T-helper 9 cell (primary cell): ENCODE measurements at places on chromosomes 1 and 21.
A peak's percentile ranks its signal among the peaks of the same experiment; 100 is the strongest.

GRCh38 chr1:173867141-173867752, 542 bp downstream of the GAS5 start:
- DNase-seq: no peak

DNA sequence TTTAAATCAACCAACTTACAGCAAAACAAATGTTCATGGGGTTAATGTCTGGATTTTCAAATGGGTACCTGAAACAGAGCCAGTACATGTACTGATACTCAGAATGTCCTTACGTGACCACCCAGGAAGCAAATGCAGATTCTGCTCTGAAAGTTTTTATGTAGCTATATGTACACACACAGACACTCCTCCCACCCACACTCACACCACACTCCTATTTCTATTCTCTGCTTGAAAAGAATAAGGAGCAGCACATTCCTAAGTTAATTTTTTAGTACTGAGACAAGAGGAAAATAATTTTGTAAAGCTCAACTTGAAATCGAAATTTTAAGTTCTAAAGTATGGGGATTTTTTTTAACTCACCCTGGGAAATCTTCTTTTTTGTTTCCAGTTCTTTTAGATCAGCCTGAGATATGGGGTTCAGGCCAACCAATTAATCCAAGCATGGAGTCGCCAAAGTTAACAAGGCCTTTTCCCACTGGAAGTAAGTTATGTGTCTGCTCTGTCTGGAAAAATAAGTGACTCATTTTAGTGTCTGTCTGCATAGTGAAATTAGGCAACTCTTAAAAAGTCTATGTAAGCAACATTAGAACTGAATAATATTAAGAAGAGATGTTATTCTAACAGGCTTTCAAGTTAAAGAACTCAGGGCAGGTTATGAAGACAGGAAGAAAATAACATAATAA, 75.5 kb upstream of the DYNLT5 start:
- DNase-seq: no peak

DNA sequence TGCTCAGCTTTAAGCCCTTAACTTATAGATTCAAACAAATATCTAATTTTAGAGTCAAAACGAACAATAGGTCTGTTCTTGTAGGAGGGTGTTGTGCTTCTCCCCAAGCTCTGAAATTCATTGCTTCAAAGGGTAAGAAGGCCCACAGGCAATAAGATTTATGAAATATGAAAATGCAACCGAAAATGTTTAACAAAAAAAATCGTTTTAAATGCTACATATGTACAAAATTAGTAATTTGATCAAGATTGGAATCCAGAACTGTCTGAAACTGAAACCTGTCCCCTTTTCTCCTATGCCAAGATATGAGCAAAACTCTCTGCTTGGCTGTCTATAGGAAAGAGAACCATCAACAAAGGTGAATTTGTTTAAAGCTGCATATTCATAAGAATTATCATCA, 534.3 kb downstream of the PLPP3 start:
- DNase-seq: no peak

GRCh38 chr1:20172033-20172590, 13.8 kb upstream of the UBXN10 start:
- DNase-seq: no peak

DNA sequence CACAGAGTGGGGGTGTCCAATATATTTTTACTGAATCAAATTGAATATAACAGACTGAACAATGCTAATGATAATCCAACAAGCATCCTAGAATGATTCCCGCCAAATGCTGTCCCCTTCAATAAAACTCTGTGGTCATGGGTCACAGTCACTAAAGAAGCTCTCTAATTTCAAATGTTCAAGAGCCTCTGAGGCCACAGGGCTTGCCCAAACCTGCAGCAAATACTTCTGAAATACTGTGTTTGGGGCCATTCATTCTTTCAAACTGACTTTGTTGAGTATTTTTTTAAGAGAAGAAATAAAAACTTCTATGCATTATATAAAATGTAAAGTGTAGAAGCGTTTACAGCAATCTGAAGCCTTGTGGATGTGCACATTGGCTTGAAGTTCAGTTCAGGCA, 7.6 kb upstream of the BEND5 start:
- DNase-seq: no peak

- peak; percentile 44 for DNase-seq
Observed at GRCh38 chr1:111197598-111198284, 2.7 kb downstream of the DENND2D start.

GRCh38 chr1:60141276-60141675, 67.7 kb upstream of the C1orf87 start:
- DNase-seq: no peak
